Heart left ventricle (tissue), 16 donors: ENCODE measurements at places on chromosomes 6 and 20. TPM values are rescaled to one million over a fixed set of nuclear protein-coding genes. Genes with fewer than 3 reads are reported as not detected.

DNA sequence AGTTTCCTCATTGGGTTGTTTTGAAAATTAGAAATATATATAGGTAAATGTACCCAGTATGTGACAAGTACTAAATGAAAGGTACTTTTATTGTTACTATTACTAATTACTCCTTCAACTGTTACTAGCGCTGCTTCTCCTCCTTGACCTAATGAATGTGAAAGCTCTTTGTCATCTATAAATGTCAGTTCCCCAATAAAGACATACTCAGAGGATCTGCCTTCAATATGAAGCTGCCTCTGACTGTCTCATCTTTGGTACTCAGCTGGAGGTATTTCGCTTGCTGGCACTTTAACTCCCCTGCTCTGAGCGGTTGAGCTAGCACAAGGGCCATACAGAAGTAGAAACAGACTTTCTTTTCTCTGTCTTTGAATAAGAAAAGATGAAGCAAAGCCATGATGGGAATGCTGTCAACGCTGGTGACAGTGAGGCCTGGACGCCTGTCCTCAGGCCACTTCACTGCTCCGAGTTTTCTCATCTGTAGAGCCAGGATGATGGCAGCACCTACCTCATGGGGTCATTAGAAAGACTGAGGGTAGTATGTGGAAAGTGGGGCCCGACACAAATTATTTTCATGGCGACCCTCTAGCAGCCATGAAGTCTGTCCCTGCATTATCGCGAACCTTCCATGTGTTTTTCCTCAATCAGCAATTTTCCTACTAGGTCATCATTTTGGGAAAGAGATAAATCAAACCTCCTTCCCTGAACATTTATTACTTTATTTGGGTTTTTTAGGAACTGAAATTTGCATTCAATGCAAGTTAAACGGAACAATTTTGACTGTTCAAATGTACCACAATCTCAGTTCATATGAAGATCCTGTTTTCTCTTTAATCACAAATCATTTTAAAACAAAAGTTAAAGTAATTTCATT, 55.9 kb upstream of the SNX9 start:
- H3K27ac ChIP-seq = no peak overlapping the region
- H3K27me3 ChIP-seq = no peaks in the 10 kb centered on the region
- DNase-seq = no peak
- no peaks in the 10 kb centered on the region for H3K36me3 ChIP-seq

HLA-DPA1 gene
- total RNA-seq = 18.6 TPM

GRCh38 chr6:48628316-48628715, 517.3 kb upstream of the PTCHD4 start:
- no peaks in the 10 kb centered on the region for H3K4me1 ChIP-seq
- no peak for DNase-seq
- H3K27me3 ChIP-seq = no peaks in the 10 kb centered on the region
- no peaks in the 10 kb centered on the region for H3K36me3 ChIP-seq
- no peak overlapping the region for H3K4me3 ChIP-seq
- no peak overlapping the region for H3K27ac ChIP-seq

DNA sequence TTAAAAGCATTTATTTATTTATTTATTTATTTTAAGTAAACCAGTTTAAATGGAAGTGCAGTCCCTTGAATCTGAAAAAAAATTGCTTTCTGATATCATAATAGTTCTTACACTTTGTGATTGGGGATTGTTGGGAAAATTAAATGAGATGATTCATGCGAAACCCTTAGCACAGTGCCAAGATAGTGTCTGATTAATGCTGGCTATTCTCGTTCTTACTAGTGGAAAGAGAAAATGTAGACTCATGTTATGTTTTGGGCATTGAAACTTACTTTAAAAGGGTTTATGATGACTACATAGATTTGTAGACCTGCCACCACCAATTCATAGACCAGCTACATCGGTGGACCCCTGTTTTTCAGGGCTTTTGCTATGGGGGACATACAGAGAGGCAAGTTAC, 229.2 kb upstream of the ZFP64 start:
- no peaks in the 10 kb centered on the region for H3K27me3 ChIP-seq
- DNase-seq = no peak

MCM8 gene
- 7.1 TPM for total RNA-seq

DYNLT2 gene
- 0.82 TPM for total RNA-seq

- H3K27ac ChIP-seq = no peak overlapping the region
- H3K4me1 ChIP-seq = peaks cover 3% of the 10 kb centered on the region
- H3K27me3 ChIP-seq = no peaks in the 10 kb centered on the region
- no peak overlapping the region for H3K4me3 ChIP-seq
Measured at GRCh38 chr6:5366941-5367340, 105.6 kb downstream of the FARS2 start.

DNA sequence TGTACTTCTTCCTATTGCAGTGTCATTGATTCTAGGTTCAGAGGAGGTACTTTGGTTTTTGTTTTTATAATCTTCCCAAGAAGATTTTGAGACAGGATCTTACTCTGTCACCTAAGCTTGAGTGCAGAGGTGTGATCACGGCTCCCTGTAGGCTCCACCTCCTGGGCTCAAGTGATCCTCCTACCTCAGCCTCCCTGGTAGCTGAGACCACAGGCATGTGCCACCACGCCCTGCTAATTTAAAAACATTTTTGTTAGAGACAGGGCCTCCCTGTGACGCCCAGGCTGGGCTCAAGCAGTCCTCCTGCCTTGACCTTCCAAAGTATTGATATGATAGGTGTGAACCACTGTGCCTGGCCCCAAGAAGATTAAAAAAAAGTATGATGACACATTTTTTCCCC, 3.4 kb upstream of the SLC17A5 start:
- H3K27ac ChIP-seq = no peak overlapping the region
- DNase-seq = no peak
- H3K27me3 ChIP-seq = no peaks in the 10 kb centered on the region
- H3K4me3 ChIP-seq = no peak overlapping the region
- H3K4me1 ChIP-seq = peaks cover 15% of the 10 kb centered on the region

AGPAT4 gene
- 0.83 TPM for total RNA-seq

TNNC2 gene
- total RNA-seq = not detected

DNA sequence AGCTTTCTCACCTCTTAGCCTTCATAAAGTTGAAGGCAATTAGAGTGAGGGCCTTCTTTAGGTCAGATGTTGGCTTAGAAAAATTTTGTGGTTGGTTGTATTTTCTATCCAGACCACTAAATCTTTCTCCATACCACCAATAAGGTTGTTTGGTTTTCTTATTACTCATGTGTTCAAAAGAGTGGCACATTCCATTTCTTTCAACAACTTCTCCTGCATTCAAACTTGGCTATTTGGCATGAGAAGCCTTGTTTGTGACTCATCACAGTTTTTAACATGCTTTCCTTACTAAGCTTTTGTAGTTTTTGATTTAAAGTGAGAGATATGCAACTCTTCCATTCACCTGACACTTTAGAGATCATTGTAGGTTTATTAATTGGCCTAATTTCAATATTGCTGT, 949.6 kb downstream of the TBC1D32 start:
- no peaks in the 10 kb centered on the region for H3K4me1 ChIP-seq
- H3K4me3 ChIP-seq = no peak overlapping the region
- H3K27me3 ChIP-seq = no peaks in the 10 kb centered on the region
- DNase-seq = no peak
- no peaks in the 10 kb centered on the region for H3K36me3 ChIP-seq

CASS4 gene
- 3.5 TPM for total RNA-seq

DNA sequence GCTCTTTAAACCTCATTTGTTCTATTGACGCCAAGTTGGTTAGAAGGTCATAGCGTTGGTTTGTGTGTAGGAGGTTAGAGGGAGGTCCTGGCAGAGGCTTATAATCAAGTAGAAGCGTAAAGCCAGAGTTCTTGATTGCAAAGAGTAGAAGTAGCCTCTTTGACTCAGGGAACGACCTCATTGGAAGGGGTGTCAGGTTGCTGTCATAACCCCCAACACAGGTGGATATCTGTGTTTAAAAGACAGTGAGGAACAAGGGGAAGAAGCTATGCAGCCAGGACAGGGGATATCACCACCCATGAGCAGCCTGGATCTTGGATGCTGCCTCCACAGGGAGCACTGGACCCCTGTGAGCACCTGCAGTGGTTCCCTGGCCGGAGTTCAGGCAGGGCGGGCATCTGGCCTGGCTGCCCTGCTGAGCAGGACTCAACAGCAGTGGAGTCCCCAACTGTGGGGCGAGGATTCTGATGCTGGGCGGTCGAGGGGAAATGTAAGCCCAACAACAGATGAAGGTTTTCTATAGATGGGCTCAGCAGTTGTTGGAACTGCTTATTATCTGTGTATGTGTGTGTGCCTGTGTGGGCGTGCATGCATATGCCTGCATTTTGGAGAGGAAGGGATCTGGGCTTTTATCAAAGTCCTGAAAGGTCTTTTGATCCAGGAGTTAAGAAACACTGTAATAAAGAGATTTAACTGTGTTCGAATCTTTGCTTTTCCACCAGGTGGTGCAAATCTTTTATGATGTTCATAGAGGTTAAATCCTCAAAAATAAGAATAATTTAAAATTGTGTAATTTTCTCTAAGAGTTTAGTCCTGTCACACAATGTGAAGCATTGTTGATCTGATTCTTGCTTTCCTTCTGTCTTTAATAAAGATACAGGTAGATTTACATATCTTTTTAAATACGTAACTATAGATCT, 27.7 kb downstream of the HIVEP1 start:
- H3K4me3 ChIP-seq = no peak overlapping the region
- DNase-seq = no peak
- H3K36me3 ChIP-seq = no peaks in the 10 kb centered on the region
- no peaks in the 10 kb centered on the region for H3K4me1 ChIP-seq
- H3K27ac ChIP-seq = no peak overlapping the region

SNAI1 gene
- 3.7 TPM for total RNA-seq

DNA sequence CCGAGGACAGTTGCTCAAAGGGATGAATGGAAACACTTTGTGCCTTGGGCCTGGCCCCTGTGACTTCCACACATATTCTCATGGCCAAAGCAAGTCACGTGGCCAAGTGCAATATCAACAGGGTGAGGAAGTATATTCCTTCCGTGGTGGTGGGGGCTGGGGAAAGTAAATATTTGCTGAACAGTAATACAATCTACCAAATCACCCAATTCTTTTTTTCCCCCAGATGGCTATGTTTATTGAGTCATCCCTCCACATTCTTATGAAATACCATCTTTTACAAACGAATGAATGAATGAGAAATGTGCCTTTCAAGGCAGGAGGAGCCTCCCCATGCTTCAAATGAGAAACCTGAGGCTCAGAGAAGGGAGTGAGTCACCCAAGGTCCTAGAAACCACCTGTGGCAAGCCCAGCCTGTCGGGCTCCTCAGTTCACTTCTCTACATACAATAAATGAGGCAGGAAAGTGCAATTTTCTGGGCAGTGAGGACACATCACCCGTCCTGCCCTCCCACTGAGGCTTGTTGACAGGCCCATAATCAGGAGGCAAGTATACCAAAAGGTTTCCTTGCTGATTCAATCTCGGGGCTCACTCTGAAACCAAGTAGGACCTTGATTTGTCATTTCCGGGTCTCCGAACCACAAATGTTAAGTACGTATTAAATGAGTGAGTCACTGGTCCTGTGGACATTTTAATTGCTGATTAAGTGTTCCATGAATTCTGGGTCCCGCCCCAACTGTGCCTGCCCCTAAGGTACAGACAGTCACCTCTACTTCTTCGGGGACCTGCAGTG, 25.3 kb upstream of the TOP1 start:
- peak; percentile 59 for DNase-seq
- peak overlapping the region; percentile 55 for H3K27ac ChIP-seq
- peaks cover 14% of the 10 kb centered on the region for H3K4me1 ChIP-seq
- H3K27me3 ChIP-seq = no peaks in the 10 kb centered on the region
- H3K36me3 ChIP-seq = no peaks in the 10 kb centered on the region

- H3K36me3 ChIP-seq = no peaks in the 10 kb centered on the region
- H3K4me1 ChIP-seq = no peaks in the 10 kb centered on the region
- H3K27me3 ChIP-seq = no peaks in the 10 kb centered on the region
- no peak for DNase-seq
Measured at GRCh38 chr6:71130277-71130676, 158.3 kb upstream of the OGFRL1 start.

GRCh38 chr6:121849477-121849876, 414.0 kb downstream of the GJA1 start:
- no peak overlapping the region for H3K27ac ChIP-seq
- peaks cover 12% of the 10 kb centered on the region for H3K4me1 ChIP-seq
- no peak overlapping the region for H3K4me3 ChIP-seq

GHRH gene
- not detected for total RNA-seq

- H3K4me3 ChIP-seq = no peak overlapping the region
- no peak overlapping the region for H3K27ac ChIP-seq
- DNase-seq = no peak
- no peaks in the 10 kb centered on the region for H3K36me3 ChIP-seq
Measured at GRCh38 chr6:9830808-9831207, 584.1 kb downstream of the TFAP2A start.

GRCh38 chr20:45342855-45343531, 5.2 kb downstream of the SDC4 start:
- H3K27ac ChIP-seq = peak overlapping the region; percentile 90
- no peak overlapping the region for H3K4me3 ChIP-seq
- peaks cover 79% of the 10 kb centered on the region for H3K4me1 ChIP-seq
- DNase-seq = no peak

DNA sequence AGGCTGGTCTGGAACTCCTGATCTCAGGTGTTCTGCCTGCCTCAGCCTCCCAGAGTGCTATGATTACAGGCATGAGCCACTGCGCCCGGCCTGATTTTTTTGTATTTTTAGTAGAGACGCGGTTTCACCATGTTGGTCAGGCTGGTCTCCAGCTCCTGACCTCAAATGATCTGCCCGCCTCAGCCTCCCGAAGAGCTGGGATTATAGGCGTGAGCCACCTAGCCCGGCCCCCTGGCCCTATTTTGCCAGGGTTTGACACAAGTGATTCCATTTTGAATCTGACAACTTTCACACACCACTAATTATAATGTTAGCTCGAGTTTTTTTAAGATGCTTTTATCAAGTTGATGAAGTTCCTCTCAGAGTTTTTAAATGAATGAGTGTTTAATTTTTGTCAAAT, 25.6 kb downstream of the TTLL9 start:
- H3K36me3 ChIP-seq = no peaks in the 10 kb centered on the region
- no peak for DNase-seq
- no peaks in the 10 kb centered on the region for H3K4me1 ChIP-seq
- no peaks in the 10 kb centered on the region for H3K27me3 ChIP-seq
- peak overlapping the region; percentile 74 for H3K27ac ChIP-seq

- no peaks in the 10 kb centered on the region for H3K36me3 ChIP-seq
- DNase-seq = no peak
- no peaks in the 10 kb centered on the region for H3K27me3 ChIP-seq
- no peaks in the 10 kb centered on the region for H3K4me1 ChIP-seq
Measured at GRCh38 chr6:1065986-1066385, 245.9 kb upstream of the FOXQ1 start.

MEP1A gene
- not detected for total RNA-seq

GRCh38 chr6:106159531-106159940, 73.4 kb downstream of the PRDM1 start:
- H3K4me3 ChIP-seq = no peak overlapping the region
- H3K27ac ChIP-seq = no peak overlapping the region
- no peaks in the 10 kb centered on the region for H3K27me3 ChIP-seq
- H3K4me1 ChIP-seq = no peaks in the 10 kb centered on the region
